ENCODE measurements at places on chromosomes 11 and 22.

GRCh38 chr11:113278481-113278880 lies 35.9 kb upstream of the TTC12 start:
- DNase-seq, result no peak

DNA sequence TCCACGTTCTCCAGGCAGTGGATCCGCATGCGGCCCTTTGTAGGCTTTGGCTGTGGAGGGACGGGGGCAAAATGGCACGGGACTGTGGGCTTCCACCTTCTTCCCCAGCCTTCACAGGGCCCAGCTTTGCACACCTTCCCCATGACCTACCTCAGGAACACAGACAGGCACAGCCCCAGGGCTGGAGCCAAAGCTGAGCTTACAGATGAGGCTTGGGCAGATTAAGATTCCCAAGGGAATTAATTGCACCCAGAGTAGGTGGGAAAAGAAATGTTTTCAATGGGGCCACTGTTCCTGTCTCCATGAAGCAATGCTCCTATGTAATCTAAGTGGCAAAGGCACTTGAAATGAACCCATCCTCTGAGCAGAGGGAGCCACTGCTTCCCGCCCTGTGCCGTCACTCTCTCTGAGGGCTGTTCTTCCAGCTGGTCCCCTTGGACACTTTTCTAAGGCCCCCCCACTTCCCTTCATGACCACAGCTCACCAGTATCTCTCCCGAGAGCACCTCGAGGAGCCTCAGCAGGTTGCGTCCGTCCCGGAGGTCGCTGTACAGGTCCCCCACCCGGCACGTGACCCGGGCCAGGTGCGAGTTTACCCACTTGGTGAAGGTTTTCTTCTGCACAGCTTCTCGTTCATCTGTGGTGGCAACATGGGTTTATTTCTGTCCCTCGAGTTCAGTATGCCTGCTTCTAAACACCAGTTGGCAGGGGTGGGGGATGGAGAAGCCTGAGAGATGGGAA lies 13.5 kb downstream of the SPTBN2 start:
- no peak for DNase-seq

DNA sequence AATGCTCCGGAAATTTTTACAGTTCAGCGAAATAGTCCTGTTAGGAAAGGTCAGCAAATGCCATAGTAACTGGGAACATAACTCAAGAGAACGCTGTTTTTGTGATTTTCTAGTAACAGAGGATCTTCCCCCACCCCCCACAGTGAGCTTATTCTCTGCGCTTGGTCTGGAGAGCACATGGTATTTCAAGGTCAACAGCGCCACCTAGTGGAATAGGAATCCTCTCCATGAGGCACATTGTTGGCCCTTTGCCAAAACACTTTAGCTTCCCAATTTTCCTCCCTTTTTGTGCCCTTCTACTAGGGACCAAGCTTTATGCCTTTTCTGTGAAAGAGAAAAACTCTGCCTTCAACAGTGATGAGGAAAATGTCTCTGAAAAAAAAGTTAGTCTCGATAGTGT lies 13.2 kb upstream of the OR4C12 start:
- no peak for DNase-seq

DNA sequence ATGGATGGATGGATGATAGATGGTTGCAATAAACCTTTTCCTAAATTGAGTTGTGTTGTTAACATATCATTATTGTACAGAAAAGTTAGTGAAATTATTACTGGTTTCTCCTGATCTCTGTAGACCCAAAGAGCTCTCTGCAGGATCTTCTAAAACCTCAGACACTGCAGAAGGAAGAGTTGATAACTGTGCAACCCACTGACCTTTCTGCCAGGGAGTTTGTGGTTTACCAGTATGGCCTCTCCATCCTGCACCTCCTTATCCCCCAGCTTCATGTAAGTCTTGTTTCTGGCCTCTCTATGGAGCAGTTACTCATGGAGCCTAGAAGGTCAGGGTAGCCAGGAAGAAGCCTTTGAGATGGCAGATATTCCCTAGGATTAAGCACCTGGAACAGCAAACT lies 45.6 kb downstream of the BTG4 start:
- no peak for DNase-seq

- DNase-seq, result no peak
These were observed 200.2 kb downstream of the CSNK2A3 start for GRCh38 chr11:11152877-11153276.

GRCh38 chr11:100833276-100833675 lies 146.2 kb downstream of the ARHGAP42 start:
- DNase-seq, result no peak

DNA sequence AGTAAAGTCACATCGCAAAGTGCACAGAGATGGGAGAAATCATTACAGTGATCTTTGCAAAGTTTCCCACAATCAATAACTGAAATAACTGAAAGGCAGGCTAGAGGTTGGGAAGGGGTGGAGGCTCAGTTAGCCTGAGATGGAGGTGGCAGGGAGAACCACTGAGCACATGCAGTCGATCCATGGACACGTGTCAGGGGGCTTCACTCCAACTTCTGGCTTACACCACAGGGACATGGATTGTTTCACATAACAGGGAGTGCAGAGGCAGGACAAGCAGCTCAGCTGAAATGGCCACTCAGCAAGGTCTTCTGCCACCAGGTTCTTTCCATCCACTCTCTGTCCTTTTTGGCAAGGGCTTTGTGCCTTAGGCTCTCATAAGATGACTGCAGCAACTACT lies 35.1 kb upstream of the MICAL2 start:
- DNase-seq, result no peak

- no peak for DNase-seq
These were observed 22.7 kb downstream of the NCAM1 start for GRCh38 chr11:112983887-112984286.
